NCI-H1417 (cell line): ENCODE measurements at places on chromosomes 7 and 10.
A peak's percentile ranks its signal among the peaks of the same experiment; 100 is the strongest.

DNA sequence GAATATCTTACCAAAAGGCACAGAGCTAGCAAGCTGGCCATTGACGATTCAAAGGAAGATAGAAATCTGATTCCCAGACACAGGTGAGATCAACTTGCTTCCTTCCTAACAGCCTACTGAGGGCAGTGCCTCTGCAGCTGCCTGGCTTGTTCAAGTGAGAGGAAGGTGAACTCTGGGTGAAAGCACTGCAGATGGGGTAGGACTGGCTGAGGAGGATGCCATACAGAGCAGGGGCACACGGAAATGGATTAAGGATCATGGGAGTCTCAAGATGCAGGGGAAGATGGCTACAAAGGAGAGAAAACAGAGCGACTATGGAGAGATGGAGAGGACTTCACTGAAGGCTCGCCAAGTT, 34.4 kb upstream of the GPAM start:
- DNase-seq, result no peak

DNA sequence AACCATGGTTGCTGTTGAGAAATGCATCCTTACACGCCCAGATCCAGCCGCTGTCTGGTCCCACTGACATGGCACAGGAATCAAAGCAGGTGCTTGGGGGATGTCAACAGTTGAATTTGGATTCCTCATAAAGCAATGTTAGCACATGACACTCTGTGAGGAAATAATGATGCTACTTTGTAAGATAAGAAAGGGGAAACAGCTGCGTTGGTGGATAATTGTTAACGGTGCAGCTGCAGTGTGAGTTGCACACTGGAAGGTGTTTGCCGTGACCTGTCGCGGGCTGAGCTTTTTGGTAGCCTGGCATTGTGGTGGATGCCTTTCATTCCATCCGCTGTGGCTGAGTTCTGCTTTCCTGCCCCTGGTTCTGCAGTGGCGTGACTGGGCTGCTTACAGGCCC, 113.9 kb downstream of the MGMT start:
- no peak for DNase-seq

- no peak for DNase-seq
Observed at GRCh38 chr10:37535459-37536246, 321.8 kb downstream of the ZNF248 start.

DNA sequence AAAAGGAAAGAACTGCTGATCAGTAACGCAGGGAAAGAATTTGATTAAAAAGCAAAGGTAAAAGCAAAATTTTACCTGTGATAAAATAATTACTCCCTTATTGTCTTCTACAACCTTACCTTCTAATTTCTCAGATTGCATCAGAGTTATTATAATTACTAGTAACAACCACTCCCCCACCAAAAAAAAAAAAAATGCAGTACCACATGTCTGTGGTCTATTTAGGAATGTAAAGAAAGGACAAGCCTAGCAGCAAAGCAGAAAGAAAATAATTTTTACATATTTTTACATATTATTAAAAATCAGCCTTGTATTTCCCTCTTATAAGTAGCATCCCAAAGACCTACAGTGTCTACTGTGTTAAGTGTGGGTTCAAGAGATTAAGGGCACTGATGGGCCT, 430.4 kb downstream of the TFEC start:
- DNase-seq, result no peak

DNA sequence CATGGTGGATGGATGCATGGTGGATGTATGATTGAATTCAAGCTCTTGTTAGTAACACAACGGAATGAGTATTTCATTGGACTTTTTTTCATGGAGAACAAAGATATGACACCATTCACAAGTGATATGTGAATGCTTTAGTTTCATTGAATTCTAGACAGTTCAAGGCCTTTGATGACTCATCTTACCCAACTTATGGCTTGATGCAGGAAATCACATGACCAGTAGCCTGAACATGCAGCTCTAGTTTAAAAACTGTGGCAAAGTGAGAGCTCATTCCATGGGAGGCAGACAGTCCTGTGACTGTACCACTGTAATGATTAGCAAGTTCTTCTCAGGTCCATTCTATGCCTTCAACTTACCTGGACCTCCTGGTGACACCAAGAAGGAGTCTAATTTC, 1239.3 kb downstream of the TYW1 start:
- no peak for DNase-seq

- no peak for DNase-seq
Observed at GRCh38 chr7:20593501-20593900, 22.0 kb upstream of the ABCB5 start.

DNA sequence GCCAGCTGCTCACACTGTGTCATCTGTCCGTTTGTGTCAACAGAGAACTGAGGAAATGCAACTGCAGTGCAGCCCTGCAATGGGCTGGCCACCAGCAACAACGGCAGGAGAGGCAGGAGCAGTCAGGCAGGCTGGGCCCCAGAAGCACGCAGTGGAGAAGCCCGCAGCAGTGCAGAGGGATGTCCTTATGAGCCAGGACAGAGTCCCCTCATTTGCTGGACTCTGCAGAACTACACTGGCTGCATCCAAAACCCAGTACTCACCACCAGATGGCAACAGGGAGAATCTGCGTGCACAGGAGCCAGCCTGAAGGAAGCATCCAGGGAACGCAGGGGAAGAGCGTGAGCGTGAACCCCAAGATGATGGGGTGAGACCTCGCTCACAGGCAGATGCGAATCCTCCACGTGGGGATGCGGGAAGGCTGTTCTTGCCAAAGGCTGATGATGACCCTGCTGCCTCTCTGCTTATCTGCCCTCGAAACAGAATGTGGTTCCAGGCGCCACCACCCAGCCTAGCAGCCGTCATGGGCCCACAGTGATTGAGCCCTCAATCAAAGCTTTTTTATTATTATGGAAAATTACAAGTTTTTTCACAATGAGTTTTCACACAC, 232.1 kb downstream of the PTPRN2 start:
- no peak for DNase-seq

DNA sequence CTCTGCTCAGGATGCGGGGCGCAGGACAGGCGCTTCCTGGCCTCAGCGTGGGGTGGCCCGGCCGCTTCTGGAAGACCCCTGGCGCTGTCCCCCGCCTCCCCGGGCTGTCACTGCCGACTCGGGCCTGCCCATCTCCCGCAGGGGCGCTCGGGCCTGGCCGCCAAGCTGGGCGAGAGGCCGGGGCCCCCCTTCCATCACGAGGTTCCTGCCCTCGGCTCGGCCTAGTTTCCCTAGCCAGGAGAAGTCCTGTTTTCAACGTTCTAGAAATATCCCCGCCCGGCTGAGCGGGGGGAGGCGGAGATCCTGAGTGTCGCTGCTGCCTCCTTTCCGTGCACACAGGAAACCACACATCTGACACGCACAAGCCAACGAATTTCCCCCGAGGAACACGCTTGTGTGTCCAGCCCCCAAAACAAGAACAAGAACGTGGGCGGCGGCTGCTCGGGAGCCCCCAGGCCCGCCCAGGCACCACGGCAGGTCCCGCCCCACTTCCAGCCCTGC, 33.7 kb downstream of the AP5Z1 start:
- no peak for DNase-seq

DNA sequence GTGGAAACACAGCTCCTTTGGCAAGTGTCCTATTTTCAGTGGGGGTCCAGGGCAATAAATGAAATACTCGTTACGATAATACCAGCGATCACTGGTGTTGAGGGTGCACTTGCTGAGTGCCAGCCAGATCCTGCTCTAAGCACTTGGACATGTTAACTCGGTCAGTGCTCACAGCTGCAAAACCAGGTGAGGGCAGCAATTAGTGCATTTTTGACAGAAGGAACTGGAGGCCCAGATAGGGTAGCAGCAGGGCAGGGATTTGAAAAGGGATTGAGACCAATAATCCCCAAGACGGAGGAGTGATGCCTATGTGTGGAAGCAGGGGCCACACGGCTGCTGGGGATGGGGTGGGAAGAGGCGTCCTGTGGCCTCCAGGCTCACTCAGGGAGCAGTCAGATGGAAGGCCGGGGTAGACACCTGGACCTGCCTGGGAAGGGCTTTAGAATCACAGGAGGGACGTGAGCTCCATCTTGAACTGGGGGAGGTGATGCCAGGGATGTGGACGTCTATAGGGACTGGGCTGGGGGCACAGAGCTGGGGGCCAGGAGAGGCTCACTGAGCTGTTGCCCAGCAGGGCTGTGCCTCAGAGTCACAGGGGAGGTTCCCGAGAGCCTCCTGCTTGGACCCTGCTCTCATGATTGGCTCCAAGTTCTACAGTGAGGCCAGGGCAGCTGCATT, 14.3 kb downstream of the PTPRE start:
- DNase-seq, result no peak

DNA sequence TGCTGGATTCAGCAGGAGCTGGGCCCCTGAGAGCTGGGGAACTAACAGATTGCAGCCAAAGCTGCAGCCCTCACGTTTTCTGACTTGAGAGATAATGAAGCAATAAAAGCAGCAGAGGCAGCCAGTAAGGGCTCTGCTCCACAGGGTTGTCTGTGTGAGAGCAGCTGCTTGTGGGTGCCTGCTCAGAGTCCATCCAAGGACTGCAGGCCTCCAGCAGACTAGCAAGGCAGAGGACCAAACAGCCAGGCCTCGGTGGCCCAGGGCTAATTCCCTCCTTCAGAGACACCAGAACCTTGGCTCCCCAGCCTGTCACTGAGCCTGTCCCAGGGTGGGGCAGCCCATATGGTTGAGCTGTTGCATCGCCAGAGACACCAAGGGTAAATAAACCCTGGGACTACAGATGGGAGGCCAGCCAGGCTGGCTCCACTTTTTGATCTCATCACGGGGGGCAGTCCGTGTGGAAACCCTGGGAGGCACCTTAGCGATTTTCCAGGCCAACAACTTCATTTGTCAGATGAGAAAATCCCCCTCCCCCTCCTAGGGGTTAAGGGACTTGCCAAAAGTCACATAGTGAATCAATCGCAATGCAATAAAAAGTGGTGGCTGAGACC, 229.2 kb downstream of the WDR11 start:
- DNase-seq, result no peak

- DNase-seq, result no peak
Observed at GRCh38 chr7:84025332-84025927, 169.2 kb downstream of the SEMA3A start.

GRCh38 chr10:129568583-129569344, 101.7 kb downstream of the MGMT start:
- DNase-seq, result no peak

DNA sequence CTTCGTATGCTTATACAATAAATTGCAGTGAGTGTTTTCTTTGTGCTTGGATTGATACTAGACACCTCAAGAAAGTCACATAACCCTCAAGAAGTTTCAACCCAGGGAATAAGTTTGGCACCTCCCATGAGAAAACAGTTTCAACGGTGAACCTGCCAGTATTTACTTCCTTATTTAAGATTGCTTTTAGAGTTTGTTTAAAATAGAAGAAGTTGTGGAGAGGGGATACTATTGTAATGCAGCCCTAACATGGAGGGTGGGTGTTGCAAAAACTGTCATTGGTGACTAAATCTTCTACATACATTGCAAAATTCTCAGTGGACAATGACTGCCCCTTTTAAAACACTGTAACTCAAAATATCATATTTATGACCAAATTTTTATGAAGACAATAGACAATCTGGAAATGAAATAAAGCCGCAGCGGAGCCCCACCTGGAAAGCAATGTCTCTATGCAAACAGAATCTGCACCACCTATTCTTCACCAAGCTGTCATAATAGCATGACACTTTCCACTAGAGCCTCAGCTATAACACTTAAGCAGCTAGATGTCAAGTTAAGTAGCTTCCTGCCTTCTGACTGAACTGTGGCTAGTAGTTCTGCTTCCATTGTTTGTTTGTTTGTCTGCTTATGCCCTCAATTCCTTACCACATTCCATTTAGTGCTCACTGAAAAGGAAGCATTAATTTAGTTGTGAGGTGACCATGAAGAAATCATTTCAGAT, 98.2 kb downstream of the MDFIC start:
- peak; percentile 37 for DNase-seq

- DNase-seq, result peak; percentile 19
Observed at GRCh38 chr10:3874990-3875841, 90.2 kb upstream of the KLF6 start.

DNA sequence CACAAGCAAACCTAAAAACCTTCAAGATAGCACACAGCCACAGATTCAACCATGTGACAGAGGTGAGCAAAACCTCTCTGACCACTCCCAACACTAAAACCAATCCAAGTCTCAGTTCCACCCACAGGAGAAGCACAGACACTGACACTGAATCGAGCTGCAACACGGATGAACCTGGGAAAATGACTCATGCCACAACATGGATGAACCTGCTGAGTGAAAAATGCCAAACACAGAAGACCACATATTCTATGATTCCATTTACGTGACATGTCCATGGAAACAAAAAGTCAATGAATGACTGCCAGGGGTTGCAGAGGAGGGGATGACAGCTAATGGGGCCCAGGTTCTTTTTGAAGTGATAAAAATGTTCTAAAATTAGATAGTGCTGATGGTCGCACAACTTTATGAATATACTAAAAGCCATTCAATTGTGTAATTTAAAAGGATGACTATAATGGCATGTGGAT, 22.0 kb downstream of the CYTH3 start:
- DNase-seq, result no peak

- no peak for DNase-seq
Observed at GRCh38 chr10:67225226-67225625, 299.4 kb downstream of the LRRTM3 start.

- no peak for DNase-seq
Observed at GRCh38 chr10:11876805-11877590, 53.8 kb downstream of the PROSER2 start.

- DNase-seq, result peak; percentile 19
Observed at GRCh38 chr7:27944643-27945042, 204.7 kb downstream of the TAX1BP1 start.

GRCh38 chr7:98862203-98862602, 7.6 kb downstream of the TMEM130 start:
- DNase-seq, result no peak

DNA sequence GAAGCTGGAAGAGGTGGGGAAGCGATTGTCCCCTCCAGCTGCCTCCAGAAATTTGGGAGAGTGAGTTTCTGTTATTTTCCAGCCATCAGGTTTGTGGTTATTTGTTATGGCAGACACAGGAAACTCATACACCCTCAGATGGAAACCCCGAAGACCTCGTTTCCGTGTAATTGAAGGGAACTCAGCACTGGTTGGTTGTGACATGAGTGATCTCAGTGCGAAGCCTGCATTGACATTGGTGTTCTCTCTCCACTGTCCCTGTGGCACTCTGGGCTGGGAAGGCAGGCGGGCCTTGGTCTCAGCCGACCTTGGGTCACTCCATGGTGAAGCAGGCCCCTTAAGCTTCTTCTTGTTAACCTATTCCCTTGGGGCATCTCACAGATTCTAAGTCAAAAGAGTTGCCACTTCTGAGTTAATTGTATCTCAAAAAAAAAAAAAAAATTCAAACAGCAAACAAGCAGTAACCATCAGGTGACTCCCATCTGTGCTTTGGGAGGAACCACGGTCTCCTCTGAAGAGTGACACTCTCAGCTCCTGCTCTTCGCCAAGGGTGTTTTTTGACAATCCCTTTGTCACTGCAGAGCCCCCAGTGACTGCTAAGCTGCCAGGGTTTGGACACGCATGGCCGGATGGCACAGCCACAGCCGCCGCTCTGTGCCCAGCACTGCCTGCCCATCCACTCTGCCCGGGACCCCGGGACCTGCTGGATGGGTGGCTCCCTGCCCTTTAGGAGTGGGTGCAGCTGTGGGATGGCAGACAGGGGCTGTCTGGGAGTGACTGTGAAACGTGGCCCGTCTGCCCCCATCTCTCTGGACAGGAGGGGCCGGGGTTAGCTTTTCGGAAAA, 233.6 kb downstream of the PRPF18 start:
- no peak for DNase-seq
